Stimulated activated CD4-positive, alpha-beta T cell treated with anti-CD3 and anti-CD28 coated beads, TNF-alpha, amount 100 ng/mL, for 1 hour (primary cell): ENCODE measurements at places on chromosomes 11 and 22.

- no peak for DNase-seq
Observed at GRCh38 chr11:27194976-27195375, 154.4 kb downstream of the BBOX1 start.

- no peak for DNase-seq
Observed at GRCh38 chr11:43242401-43242800, 69.4 kb upstream of the API5 start.

DNA sequence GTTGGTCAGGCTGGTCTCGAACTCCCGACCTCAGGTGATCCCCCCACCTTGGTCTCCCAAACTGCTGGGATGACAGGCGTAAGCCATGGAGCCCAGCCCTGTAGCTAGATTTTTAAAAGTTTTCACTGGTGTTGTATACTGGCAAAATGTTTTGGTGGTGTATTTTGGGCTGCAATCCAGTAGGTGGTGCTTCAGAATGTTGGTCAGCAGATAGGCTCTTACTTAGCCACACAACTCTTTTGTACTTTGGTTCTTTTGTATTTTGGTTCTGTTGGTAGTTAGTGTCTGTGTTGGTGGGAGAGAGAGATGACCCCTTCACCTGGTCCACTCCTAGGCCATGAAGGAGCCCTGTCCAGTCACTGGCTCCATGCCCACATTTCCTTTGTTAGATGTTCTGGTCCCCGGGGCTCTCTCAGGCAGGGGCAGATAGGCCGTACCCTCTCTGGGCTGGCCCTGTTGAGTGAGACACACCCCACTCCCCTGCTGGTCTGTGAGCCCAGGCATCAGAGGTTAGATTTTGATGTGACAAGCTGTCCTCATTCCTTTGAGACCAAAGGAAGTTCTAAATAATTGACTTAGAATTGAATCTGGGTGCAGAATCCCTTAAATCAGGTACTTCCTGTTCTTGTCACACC is 123.8 kb downstream of the DDX10 start:
- DNase-seq, result no peak

DNA sequence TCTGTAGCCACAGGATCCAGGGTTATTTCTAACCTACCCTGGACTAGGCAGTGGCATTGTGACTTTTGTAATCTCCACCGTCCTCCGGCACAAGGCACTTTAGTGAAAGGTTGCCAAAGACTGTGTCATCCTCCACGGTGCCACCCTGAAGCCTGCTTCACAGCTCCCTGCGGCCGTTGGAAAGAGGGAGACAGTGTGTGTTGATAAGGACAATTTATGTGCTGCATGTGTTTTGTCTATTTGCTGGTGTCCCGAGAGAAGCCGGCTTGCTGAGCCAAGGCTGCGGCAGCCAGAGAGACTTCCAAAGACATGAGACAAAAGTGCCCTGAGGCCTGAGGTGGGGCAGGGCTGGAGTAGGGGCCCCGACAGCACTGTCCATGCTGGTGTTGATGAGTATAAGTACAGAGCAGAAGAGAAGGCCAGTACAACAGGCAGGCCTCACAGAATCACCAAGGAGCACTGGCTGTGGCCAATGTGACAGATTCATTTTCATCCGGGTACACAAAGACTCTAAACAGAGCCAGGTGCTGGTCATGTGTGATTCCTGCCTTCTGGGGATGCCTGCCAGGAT is 40.9 kb downstream of the GALNT18 start:
- no peak for DNase-seq
